SK-MEL-5 (cell line): ENCODE measurements at places on chromosomes 3 and 15. TPM values are rescaled to one million over a fixed set of nuclear protein-coding genes. Genes with fewer than 3 reads are reported as not detected.

PLIN1 gene
- not detected in 2 replicates for total RNA-seq

ARGFX gene
- not detected in 2 replicates for total RNA-seq

KCNAB1 gene
- 0.66 and 0.90 TPM in 2 replicates for total RNA-seq

RTP1 gene
- total RNA-seq, result not detected in 2 replicates

GRCh38 chr15:40931300-40932142 is 2.4 kb downstream of the DLL4 start:
- DNase-seq, result no peak

GRCh38 chr15:85727068-85727467 is 67.7 kb downstream of the KLHL25 start:
- DNase-seq, result no peak
